Fibroblast of skin of back (primary cell): ENCODE measurements at places on chromosomes 5 and 9.

DNA sequence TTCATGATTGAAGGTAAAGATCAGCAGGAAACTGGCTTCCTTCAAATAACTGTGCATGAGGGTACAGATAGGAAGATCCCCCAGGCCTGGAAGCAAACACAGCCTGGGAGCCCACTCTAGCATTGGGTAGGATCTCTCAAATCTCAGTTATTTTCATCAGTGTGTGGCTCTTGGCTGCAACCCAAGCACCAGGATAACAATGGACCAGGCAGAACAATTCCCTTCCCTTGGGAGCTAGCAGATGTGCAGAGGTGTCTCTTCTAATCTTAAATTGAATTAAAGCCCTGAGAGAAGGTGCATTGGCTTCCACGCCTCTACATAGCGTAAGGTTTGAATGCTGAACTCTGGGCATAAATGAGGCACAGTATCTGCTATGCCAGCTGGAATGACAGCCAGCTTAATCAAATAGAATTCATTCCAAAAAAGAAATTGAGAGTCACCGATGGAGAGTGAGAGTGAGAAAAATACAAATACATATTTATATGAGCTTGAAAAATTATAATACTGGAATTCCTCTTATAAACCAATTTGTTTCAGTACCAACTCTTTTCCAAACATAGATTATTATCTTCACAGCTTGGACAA lies 957.3 kb downstream of the CDH12 start:
- no peak for DNase-seq

- no peak for DNase-seq
Measured at GRCh38 chr5:135134691-135135381, 100.8 kb upstream of the PITX1 start.

- no peak for DNase-seq
Measured at GRCh38 chr9:136775191-136775590, 10.9 kb upstream of the LCN15 start.

DNA sequence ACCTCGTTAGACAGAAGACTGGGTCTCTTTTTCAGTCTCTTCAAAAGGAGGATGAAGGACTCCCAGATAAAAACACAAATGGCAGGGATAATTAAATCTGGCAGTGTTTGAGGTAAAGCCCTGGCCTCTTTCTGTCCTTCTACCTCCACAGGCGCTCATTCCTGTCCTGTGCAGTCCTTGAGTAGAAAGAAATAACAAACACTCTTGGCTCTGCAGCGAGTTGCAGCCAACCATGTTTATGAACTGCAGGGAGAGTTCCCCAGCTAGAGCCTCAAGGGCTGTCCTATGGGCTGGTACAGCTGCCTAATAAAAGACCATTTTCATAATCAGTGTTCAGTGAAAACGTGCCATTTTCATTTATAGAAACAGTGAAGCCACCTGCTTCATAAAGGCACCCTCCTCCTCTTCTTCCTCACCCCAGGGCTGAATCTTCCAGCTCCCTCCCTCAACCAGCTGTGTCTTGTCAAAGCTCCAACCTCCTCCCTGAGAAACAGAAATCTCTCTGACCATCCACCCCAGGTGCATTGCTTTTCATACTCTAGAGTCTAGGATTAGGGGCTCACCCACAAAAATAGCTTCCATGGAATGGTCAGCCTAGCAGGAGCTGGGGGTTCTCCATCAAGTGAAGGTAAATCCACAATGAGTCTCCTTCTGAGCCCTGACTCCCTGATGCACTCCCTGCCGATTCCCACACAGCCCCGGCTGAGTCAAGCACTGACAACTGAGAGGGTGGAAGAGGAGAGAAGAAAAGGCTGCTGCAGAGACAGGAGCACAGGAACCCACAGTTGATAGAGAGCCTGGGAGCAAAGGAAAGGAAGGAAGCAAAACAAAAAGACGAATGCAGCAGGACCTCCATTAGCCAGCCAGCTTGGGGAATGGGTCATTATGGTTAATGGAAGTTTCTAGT lies 150.7 kb downstream of the CMYA5 start:
- DNase-seq = no peak
